ENCODE measurements at places on chromosomes 16 and 17.

DNA sequence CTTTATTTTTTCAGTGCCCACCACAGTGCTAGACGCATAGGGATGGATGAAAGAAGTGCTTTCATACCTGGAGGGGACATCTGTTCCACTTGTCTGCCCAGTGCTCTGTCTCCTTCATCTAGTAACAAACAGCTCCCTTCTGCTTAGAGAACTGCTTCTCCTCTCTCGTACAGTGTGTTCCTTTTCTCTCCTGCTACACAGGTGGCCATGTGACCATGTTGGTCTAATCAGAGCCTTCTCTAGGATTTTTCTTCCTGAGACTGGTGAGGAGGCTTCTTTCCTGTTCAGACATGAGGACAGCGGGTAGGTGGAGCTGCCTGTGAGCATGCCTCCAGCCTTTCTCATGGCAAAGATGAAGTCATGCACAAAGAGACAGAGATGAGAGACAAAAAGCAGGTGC is 182.7 kb downstream of the TMEM132E start:
- no peak for DNase-seq

- DNase-seq = no peak
Observed at GRCh38 chr17:72397687-72398086, 276.9 kb downstream of the SOX9 start.

DNA sequence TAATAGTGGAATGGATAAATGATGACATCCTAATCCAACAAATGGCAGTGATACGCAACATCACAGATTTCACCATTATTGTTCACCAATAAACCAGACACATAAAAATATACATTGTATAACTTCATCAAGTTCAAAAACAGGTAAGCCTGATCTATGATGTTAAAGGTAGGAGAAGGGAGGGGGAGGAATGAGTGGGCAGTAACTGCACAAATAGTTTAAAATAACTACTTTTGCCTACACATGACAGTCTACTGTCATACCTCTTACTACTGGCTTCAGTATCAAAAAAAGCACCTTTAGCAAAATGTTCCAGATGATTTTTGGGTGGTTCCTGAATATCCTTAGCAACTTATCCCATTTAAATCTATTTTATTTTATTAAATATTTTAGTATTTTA is 28.8 kb downstream of the CHCT1 start:
- no peak for DNase-seq

DNA sequence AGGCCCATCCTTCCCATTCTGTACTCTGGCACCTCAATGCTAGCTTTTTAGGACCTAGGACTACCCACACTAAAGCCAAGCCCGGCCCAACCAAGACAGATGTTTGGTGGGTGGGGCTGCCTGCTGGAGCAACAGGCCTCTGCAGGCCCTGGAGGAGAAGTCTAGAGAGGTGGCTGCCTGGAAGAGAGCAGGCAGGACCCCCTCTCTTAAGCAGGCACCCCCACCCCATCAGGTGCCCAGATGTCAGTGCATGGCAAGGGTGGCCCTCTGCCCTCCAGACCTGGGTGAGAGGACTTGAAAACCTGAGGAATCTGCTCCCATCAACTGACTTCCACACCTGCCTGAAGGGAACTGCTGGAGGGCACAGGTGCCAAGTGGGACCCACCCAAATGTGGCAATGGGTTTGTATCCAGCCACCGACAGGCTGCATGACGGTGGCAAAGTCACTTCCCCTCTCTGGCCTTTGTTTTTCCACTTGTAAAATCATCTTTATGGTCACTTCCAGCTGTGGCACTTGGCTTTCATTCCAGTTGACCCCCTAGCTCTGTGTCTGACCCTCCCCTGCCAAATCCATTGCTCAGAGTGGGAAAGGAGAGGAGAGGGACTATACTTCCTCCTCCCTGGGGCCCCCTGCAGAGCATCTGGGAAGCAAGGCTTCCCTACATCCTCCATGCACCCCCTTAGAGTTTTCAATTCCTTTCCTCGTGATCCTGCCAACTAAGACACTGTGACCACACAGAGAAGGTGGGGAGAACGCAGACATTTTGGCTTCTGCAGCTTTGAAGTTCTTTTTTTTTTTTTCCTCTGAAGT is 1.7 kb upstream of the STAT5A start:
- no peak for DNase-seq

GRCh38 chr17:31401456-31402254 is 10.2 kb downstream of the RAB11FIP4 start:
- DNase-seq = no peak

- DNase-seq = no peak
Observed at GRCh38 chr17:74637265-74637664, 13.7 kb upstream of the CD300E start.
